Activated CD4-positive, alpha-beta T cell treated with anti-CD3 and anti-CD28 coated beads, Interleukin-2, amount 50 U/mL, for 24 hours (primary cell): ENCODE measurements at places on chromosomes 6 and 20.

DNA sequence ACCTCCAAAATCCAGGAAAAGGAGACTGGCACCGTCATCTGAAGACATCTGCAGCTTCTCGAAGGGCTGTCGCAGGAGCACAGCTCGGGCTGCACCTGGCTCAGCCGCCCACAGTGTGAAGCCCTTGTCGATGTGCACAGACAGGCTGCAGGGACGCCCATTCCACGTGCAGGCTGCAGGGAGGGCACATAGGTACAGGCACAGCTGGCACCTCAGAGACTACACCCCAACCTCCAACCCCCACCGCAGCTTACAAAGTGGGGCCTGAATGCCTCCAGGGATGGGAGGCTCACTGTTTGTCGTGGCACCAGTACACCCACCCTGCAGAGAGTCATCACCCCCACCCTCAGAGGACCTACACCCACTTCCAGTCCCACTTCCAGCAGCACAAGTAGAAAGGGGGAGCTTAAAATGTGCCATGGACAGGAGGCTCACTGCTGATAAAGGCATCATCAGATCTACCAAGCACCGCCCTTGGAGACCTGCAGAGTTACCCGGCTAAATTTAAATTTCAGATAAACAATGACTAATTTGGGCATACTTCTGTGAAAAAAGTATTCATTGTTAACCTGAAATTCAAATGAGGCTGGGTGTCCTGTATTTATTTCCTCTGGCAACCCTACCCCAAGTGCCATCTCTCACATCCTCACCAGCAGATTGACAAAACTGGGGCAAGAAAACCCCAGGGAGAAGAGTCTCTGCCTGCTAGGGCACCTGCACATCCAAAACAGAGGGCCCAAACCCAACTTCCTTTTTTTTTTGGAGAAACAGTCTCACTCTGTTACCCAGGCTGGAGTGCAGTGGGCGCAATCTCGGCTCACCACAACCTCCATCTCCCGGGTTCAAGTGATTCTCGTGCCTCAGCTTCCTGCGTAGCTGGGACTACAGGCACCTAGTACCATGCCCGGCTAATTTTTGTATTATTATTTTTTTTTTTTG is 7.7 kb upstream of the CDK5RAP1 start:
- no peak for DNase-seq

DNA sequence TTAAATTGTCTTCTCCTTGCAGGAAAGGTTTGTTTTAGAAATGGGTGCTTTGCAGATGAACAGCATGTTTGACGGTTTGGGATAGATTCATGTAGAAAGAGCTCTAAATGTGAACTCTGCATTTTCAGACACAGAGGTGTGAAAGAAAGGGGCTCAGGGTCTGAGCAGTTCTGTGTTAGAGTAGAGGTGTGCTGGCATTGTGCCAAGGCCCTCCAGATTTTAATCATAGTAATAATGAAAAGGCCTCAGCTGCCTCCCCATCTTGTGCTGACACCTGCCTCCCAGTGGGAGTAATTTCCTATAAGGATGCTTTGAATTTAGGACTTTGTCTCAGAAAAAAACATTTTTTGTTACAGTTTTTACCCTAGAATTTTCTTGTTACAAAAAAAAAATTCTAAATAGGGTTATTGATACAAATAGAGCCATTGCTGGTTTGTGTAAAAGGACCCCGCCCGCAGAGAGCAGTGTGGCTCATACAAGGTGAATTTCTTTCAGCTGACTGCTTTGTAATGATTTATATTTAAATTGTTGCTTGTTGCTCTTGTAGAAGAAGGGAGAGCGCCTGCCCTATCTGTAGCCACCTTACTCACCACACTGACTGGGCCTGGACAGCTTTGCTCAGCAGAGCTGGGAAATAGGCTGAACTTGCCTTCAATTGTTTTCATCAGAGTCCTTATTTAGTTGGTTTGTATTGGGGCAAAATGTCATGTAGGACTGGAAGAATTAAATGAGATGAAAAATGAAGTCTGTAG is 294.5 kb downstream of the ZFAND3 start:
- no peak for DNase-seq

DNA sequence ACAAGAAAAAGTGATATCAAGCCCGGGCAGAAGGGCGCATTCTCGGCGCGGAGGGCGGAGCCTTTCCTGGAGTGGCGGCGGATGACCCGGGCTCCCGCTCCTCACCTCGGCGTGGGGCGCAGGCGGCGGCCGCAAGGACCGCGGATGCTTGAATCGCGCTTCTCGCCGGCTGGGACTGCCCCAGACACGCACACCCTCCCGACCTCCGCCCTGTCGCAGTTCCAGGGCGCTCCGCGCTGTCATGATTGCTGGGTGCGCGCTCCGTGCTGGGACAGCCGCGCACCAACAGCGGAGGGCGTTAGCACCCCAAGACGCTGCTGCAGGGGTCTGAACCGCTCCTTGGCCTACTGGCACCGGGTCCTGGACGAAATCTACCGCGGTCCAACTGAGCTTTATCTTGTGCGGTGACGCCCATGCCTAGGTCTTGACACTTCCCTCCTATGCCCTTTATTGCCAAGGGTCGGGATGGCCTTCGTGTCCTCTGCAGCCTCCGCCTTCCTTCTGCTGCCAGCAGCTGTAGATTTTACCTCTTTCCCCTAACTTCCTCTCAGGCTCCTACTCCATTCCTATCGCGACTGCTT is 43.3 kb downstream of the IRAK1BP1 start:
- DNase-seq, result no peak

- no peak for DNase-seq
Measured at GRCh38 chr6:144957236-144957937, 672.3 kb downstream of the UTRN start.

DNA sequence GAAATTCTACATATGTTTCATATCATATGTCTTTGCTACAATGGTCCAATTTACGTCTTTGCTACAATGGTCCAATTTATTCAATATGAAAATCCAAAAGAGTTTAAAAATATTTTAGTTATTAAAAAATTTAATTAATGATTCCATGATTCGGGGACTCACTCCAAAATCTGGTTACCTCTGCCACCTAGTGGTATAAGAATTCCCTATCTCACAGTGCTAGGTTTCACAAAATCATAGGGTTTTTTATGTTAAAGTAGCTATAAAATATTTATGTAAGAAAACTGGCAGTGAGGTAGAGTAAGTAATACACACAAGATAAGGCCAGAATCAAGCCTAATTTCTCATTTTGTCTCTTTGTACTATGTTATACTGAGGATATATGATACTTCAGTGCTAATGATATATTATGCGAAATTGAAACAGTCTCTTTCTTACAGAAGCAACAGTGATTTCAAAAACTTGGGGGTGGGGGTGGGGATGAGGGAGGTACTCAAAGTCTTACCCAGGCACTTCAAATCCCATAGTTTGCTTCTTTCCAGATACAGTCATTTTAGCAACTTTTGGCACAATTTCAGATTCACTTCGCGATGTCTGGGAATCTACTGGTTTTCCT is 52.3 kb downstream of the HBS1L start:
- no peak for DNase-seq
